ENCODE measurements at places on chromosomes 13 and 19. TPM values are rescaled to one million over a fixed set of nuclear protein-coding genes. Genes with fewer than 3 reads are reported as not detected.

The SYNGR4 gene
- total RNA-seq, result not detected

- H3K27ac ChIP-seq, result peak overlapping the region; percentile 25
- H3K4me1 ChIP-seq, result no peaks in the 10 kb centered on the region
- no peak for DNase-seq
- no peaks in the 10 kb centered on the region for H3K36me3 ChIP-seq
- no peaks in the 10 kb centered on the region for H3K27me3 ChIP-seq
Observed at GRCh38 chr19:10004617-10005016, 5.7 kb downstream of the COL5A3 start.

DNA sequence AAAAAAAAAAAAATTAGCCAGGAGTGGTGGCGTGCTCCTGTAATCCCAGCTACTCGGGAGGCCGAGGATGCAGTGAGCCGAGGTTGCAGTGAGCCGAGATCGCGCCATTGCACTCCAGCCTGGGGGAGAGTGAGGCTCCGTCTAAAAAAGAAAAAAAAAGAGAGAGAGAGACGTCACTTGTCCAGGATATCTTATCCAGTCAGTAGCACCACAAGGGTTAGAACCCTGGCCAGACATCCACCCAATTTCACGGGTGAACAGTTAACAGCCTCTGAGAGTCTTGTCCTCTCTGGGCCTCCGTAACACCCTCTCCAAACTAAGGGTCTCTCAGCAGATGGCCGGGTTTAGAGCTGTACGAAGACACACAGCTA lies 917 bp upstream of the CLPTM1 start:
- peak overlapping the region; percentile 80 for H3K27ac ChIP-seq
- H3K27me3 ChIP-seq, result no peaks in the 10 kb centered on the region

DNA sequence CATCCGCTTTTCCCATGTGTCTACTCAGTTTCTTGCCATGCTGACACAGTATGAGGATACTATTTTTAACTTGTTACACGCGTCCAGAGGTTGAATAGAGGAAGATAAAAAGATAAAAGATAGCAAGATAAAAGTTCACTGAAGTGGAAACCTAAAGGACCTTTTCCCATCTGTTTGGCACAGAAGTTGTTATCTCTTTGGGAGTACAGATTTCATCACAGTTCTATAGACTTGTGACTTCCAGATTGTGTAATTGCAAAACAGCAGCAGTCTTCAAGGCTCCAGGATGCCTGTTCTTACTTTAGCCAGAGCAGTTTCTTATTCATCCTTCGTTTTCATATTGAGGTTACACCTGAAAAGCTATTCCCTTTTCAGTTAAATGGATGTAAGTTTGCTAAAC lies 369.2 kb downstream of the GPC5 start:
- no peaks in the 10 kb centered on the region for H3K27me3 ChIP-seq
- H3K27ac ChIP-seq, result no peak overlapping the region
- H3K4me1 ChIP-seq, result no peaks in the 10 kb centered on the region
- no peaks in the 10 kb centered on the region for H3K36me3 ChIP-seq
- H3K4me3 ChIP-seq, result no peak overlapping the region

The ZSCAN4 gene
- total RNA-seq, result not detected

- peaks cover 12% of the 10 kb centered on the region for H3K36me3 ChIP-seq
- H3K4me1 ChIP-seq, result no peaks in the 10 kb centered on the region
- no peak overlapping the region for H3K27ac ChIP-seq
- no peak for DNase-seq
Observed at GRCh38 chr13:19681517-19681916, 48.1 kb downstream of the MPHOSPH8 start.

GRCh38 chr13:64083396-64083795 lies 2667.7 kb upstream of the PCDH20 start:
- no peaks in the 10 kb centered on the region for H3K36me3 ChIP-seq
- no peak overlapping the region for H3K4me3 ChIP-seq
- DNase-seq, result no peak
- H3K27me3 ChIP-seq, result no peaks in the 10 kb centered on the region
- no peak overlapping the region for H3K27ac ChIP-seq
- no peaks in the 10 kb centered on the region for H3K4me1 ChIP-seq

- H3K4me1 ChIP-seq, result peaks cover 19% of the 10 kb centered on the region
- H3K27me3 ChIP-seq, result no peaks in the 10 kb centered on the region
- no peak overlapping the region for H3K4me3 ChIP-seq
Observed at GRCh38 chr19:35011091-35011689, 11.1 kb downstream of the GRAMD1A start.

DNA sequence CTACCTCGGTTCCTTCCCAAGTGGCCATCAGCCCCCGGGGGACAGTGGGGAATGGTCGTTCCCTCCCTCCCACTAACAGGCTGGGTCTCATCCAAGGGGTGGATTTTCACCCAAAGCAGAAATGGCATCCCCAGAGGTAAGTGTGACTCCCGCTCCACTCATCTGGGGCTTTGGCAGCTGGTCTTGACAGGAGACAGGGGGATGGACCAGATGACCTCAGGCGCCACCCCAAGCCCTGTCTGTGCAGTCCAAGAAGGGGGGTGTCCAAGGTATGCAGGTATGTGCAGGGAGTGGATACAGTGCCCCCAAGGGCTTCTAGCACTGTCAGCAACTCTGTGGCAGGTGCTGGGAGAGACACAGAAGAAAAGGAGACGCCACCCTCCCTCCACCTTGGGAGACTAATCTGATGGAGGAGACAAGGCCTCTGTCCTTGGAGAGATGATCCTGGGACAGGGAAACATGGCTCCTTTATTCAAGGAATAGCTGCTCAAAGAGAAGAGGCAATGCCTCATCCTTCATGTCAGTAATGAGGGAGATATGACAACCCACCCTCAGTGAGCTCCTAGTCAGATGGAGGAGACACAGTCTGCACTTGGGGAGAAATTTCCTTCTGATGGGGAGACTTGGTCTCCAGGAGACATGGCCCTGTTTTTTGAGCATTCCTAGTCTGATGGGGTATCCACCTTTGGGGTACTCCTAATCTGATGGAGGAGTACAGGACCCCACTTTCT lies 7.7 kb downstream of the CEACAM16 start:
- H3K36me3 ChIP-seq, result no peaks in the 10 kb centered on the region
- no peak overlapping the region for H3K4me3 ChIP-seq
- H3K27me3 ChIP-seq, result no peaks in the 10 kb centered on the region
- H3K27ac ChIP-seq, result no peak overlapping the region
- H3K4me1 ChIP-seq, result no peaks in the 10 kb centered on the region

- H3K4me1 ChIP-seq, result peaks cover 13% of the 10 kb centered on the region
- no peaks in the 10 kb centered on the region for H3K36me3 ChIP-seq
- H3K27ac ChIP-seq, result no peak overlapping the region
- peak; percentile 70 for DNase-seq
Observed at GRCh38 chr19:42529248-42529764, 1.0 kb upstream of the CEACAM1 start.

The RGS9BP gene
- 0.22 TPM for total RNA-seq

The KIR3DL3 gene
- total RNA-seq, result not detected

GRCh38 chr13:37385248-37385647 lies 213.3 kb downstream of the POSTN start:
- no peak for DNase-seq
- H3K4me1 ChIP-seq, result no peaks in the 10 kb centered on the region
- H3K27me3 ChIP-seq, result no peaks in the 10 kb centered on the region

DNA sequence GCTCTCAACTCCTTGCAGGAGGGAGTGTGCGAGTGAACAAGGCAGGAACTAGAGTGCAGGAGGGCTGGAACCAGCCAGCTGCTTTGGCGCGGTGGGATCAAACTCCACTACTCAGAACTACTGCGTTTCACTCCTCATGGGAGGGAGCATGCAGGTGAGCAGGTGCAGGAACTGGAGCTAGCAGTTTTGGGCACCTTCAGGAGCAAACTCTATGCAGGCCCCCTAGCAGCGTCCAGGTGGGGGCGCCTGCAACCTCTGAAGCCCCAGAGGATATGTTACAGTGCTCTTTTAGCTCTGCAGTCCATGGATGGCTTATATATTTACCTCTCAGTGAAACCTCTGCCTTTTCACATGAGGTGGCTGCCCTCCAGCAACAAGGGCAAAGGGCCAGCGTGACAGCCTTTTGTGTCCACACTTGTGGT lies 1303.4 kb downstream of the PCDH9 start:
- no peaks in the 10 kb centered on the region for H3K4me1 ChIP-seq
- H3K36me3 ChIP-seq, result no peaks in the 10 kb centered on the region
- no peak overlapping the region for H3K4me3 ChIP-seq
- no peaks in the 10 kb centered on the region for H3K27me3 ChIP-seq
- DNase-seq, result no peak

GRCh38 chr13:113816254-113816929 lies 47.5 kb downstream of the GAS6 start:
- no peaks in the 10 kb centered on the region for H3K36me3 ChIP-seq
- H3K4me1 ChIP-seq, result peaks cover 14% of the 10 kb centered on the region
- DNase-seq, result no peak
- no peaks in the 10 kb centered on the region for H3K27me3 ChIP-seq
- no peak overlapping the region for H3K4me3 ChIP-seq

The FARP1 gene
- total RNA-seq, result 21.4 TPM

DNA sequence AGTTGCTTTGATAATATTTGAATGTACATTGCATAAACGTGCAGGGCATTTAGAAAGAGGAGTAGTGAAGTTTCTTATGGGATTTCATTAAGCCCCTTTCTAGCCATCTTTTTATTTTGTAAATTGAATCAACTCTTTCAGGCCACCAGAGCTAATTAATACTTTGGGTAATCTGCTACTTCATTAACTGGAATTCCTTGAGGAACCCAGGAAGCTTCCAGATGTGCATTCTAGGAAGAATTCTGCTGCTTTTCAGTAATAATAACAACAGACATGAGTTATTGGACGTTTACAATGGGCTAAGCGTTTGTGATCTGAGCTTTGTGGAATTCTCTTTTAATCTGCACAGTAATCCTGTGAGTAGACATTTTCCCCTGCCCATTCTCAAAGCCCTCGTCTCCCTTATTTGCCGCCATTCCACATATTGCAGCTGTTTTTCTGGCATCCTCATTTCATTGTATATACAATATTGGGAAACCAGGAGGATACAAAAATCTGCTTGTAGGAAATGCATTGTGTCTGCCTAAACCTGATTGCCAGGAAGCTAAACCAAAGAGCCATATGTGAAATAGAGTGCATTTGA lies 103.9 kb downstream of the HS6ST3 start:
- no peak for DNase-seq
- no peaks in the 10 kb centered on the region for H3K27me3 ChIP-seq
- no peaks in the 10 kb centered on the region for H3K36me3 ChIP-seq
- H3K27ac ChIP-seq, result no peak overlapping the region

GRCh38 chr13:47853236-47853635 lies 147.8 kb downstream of the SUCLA2 start:
- no peaks in the 10 kb centered on the region for H3K36me3 ChIP-seq
- no peaks in the 10 kb centered on the region for H3K4me1 ChIP-seq
- H3K4me3 ChIP-seq, result no peak overlapping the region
- no peaks in the 10 kb centered on the region for H3K27me3 ChIP-seq

- no peaks in the 10 kb centered on the region for H3K36me3 ChIP-seq
- no peak overlapping the region for H3K27ac ChIP-seq
- peaks cover 19% of the 10 kb centered on the region for H3K4me1 ChIP-seq
- no peak for DNase-seq
Observed at GRCh38 chr13:33612641-33613638, 205.0 kb upstream of the RFC3 start.

The KLF2 gene
- 189 TPM for total RNA-seq

The C19orf18 gene
- 0.66 TPM for total RNA-seq

- H3K27ac ChIP-seq, result no peak overlapping the region
- peaks cover 55% of the 10 kb centered on the region for H3K4me1 ChIP-seq
Observed at GRCh38 chr19:1471010-1471514, 8.0 kb downstream of the C19orf25 start.

DNA sequence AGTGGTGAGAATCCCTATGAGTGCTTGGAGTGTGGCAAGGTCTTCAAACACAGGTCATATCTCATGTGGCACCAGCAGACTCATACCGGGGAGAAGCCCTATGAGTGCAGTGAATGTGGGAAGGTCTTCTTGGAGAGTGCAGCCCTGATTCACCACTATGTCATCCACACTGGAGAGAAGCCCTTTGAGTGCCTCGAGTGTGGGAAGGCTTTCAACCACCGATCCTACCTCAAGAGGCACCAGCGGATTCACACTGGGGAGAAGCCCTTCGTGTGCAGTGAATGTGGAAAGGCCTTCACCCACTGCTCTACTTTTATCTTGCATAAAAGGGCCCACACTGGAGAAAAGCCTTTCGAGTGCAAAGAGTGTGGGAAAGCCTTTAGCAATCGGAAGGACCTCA lies 18.7 kb upstream of the AURKC start:
- H3K4me3 ChIP-seq, result no peak overlapping the region
- H3K36me3 ChIP-seq, result peaks cover 23% of the 10 kb centered on the region
- DNase-seq, result no peak
- no peak overlapping the region for H3K27ac ChIP-seq

- H3K27ac ChIP-seq, result no peak overlapping the region
- H3K36me3 ChIP-seq, result peaks cover 11% of the 10 kb centered on the region
- no peaks in the 10 kb centered on the region for H3K27me3 ChIP-seq
- no peak for DNase-seq
Observed at GRCh38 chr13:23673867-23674605, 103.8 kb downstream of the TNFRSF19 start.

The F10 gene
- total RNA-seq, result 19.2 TPM

GRCh38 chr13:112771139-112771876 lies 81.5 kb downstream of the ATP11A start:
- H3K4me1 ChIP-seq, result peaks cover 5% of the 10 kb centered on the region
- H3K36me3 ChIP-seq, result no peaks in the 10 kb centered on the region

GRCh38 chr13:20571676-20572075 lies 4.7 kb downstream of the IFT88 start:
- no peak overlapping the region for H3K27ac ChIP-seq
- H3K4me3 ChIP-seq, result no peak overlapping the region
- peaks cover 17% of the 10 kb centered on the region for H3K36me3 ChIP-seq
- H3K4me1 ChIP-seq, result peaks cover 9% of the 10 kb centered on the region

The STOML3 gene
- total RNA-seq, result not detected

DNA sequence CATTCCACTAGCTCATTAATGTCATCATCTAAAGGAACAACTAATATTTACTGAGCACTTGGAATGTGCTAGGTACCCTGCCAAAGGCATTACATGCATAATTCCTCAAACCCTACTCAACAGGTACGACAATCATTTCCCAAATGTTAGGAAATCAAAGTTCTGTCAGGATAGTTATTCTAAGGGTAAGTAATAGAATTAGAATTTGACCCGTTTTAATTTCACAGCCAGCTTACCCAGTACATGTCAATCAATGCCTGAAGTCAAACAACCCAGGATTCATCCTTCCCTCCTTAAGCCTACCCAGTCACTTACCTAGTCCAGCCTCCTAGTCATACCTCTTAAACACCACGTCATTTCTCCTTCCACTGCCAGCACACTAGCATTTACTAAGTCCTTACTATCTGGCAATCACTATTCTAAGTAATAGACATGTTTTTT lies 2.4 kb downstream of the LNX2 start:
- H3K36me3 ChIP-seq, result no peaks in the 10 kb centered on the region
- H3K27ac ChIP-seq, result no peak overlapping the region
- no peaks in the 10 kb centered on the region for H3K27me3 ChIP-seq
- H3K4me3 ChIP-seq, result no peak overlapping the region

GRCh38 chr19:10565028-10565566 lies 713 bp downstream of the KRI1 start:
- H3K27me3 ChIP-seq, result no peaks in the 10 kb centered on the region
- H3K4me3 ChIP-seq, result peak overlapping the region; percentile 90
- H3K36me3 ChIP-seq, result peaks cover 35% of the 10 kb centered on the region
- peak overlapping the region; percentile 94 for H3K27ac ChIP-seq
- DNase-seq, result peak; percentile 40

- no peaks in the 10 kb centered on the region for H3K4me1 ChIP-seq
- no peaks in the 10 kb centered on the region for H3K27me3 ChIP-seq
- H3K4me3 ChIP-seq, result no peak overlapping the region
Observed at GRCh38 chr19:39759457-39760184, 19.0 kb upstream of the LEUTX start.
